ENCODE measurements at places on chromosomes 3 and 15. TPM values are rescaled to one million over a fixed set of nuclear protein-coding genes. Genes with fewer than 3 reads are reported as not detected.
A peak's percentile ranks its signal among the peaks of the same experiment; 100 is the strongest.

- no peaks in the 10 kb centered on the region for H3K36me3 ChIP-seq
- DNase-seq = no peak
- H3K4me1 ChIP-seq = peaks cover 8% of the 10 kb centered on the region
- H3K4me3 ChIP-seq = no peak overlapping the region
- no peaks in the 10 kb centered on the region for H3K27me3 ChIP-seq
Observed at GRCh38 chr3:153355559-153355958, 193.5 kb downstream of the RAP2B start.

GRCh38 chr3:69531576-69532546 is 146.0 kb upstream of the FRMD4B start:
- H3K4me1 ChIP-seq = no peaks in the 10 kb centered on the region
- no peak for DNase-seq
- no peak overlapping the region for H3K27ac ChIP-seq
- H3K4me3 ChIP-seq = no peak overlapping the region
- peaks cover 4% of the 10 kb centered on the region for H3K27me3 ChIP-seq

DNA sequence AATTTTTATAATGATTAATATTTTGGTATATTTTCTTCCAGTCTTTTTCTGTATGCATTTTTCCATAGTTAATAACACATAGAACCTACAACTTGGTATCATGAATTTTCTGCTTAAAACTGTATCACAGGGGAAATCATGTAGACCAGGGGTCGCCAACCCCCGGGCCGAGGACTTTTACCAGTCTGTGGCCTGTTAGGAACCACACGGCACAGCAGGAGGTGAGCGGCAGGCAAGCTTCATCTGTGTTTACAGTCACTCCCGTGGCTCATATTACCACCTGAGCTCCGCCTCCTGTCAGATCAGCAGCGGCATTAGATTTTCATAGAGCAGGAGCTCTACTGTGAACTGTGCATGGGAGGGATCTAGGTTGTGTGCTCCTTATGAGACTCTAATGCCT is 54.7 kb downstream of the RPL22L1 start:
- H3K27ac ChIP-seq = no peak overlapping the region
- no peaks in the 10 kb centered on the region for H3K27me3 ChIP-seq
- no peak overlapping the region for H3K4me3 ChIP-seq
- H3K36me3 ChIP-seq = no peaks in the 10 kb centered on the region
- H3K4me1 ChIP-seq = peaks cover 9% of the 10 kb centered on the region
- DNase-seq = no peak

GRCh38 chr15:50315814-50316630 is 39.0 kb downstream of the GABPB1 start:
- no peaks in the 10 kb centered on the region for H3K4me1 ChIP-seq
- H3K4me3 ChIP-seq = no peak overlapping the region
- peak; percentile 25 for DNase-seq
- no peaks in the 10 kb centered on the region for H3K36me3 ChIP-seq
- no peak overlapping the region for H3K27ac ChIP-seq
- no peaks in the 10 kb centered on the region for H3K27me3 ChIP-seq

DNA sequence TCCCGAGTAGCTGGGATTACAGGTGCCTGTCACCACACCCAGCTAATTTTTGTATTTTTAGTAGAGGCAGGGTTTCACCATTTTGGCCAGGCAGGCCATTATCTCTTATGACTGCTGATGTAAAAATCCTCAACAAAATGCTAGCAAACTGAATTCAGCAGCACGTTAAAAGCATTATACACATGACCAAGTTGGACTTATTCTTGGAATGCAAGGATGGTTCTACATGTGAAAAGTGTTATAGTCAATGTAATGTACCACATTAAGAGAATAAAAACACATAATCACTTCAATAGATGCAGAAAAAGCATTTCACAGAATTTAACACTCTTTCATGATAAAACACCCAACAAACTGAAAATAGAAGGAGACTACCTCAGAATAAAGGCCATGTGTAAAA is 20.2 kb downstream of the RNF13 start:
- no peak for DNase-seq
- no peak overlapping the region for H3K4me3 ChIP-seq
- H3K36me3 ChIP-seq = no peaks in the 10 kb centered on the region
- H3K4me1 ChIP-seq = no peaks in the 10 kb centered on the region
- no peak overlapping the region for H3K27ac ChIP-seq
- no peaks in the 10 kb centered on the region for H3K27me3 ChIP-seq

QTRT2 gene
- 17.2 TPM for total RNA-seq

NUP210 gene
- total RNA-seq = 0.36 TPM

TMCO5A gene
- not detected for total RNA-seq
